ENCODE measurements at places on chromosomes 11 and 22.

- DNase-seq: no peak
These were observed 543.5 kb downstream of the BRD1 start for GRCh38 chr22:49284056-49284784.

DNA sequence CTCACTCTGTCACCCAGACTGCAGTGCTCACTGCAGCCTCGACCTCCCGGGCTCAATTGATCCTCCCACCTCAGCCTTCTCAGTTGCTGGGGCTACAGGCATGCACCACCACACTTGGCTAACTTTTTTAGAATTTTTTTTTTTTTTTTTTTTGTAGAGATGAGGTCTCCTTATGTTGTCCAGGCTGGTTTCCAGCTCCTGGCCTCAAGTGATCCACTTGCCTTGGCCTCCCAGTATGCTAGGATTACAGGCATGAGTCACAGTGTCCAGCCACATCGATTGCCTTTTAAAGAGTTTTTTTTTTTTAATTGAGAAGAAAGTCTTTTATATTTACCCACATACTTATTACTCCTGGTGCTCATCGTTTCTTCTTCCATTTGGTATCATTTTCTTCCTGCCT is 30.0 kb downstream of the PARVG start:
- no peak for DNase-seq

GRCh38 chr11:94708642-94709041 is 59.5 kb upstream of the AMOTL1 start:
- DNase-seq: no peak

GRCh38 chr22:29370537-29370936 is 17.8 kb downstream of the AP1B1 start:
- no peak for DNase-seq

DNA sequence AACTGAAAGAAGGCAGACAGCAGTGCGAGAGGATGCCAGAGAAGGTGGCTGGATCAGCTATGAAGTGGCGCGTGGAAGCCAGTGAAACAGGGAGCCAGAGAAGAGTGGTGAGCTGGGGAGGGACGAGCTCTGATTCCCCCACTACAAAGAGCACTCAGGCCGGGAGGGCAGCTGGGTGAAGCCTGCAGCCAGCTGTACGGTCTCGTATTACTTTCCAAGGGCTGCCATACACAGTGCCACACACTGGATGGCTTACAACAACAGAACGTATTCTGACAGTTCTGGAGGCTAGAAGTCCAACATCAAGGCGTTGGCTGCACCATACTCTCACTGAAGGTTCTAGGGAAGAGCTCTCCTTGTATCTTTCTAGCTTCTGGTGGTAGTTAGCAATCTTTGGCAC is 47.1 kb upstream of the WNT11 start:
- no peak for DNase-seq

DNA sequence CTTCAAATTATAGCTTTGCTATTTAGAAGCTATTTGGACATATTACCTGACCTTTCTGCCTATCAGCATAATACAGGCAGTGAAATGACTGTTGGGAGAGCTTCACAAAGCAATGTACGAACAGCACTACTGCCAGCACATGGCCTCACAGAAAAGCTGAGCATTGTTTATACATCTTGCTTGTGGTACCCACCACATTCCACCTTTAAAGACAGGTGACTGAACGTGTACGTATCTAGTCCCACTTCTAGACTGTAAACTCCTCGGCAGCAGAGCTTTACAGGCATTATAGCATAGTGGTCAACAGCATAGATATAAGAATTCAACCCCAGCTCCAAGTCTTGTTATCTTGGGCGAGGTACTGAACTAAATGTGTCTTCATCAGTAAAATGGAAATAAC is 1.6 kb downstream of the JOSD1 start:
- DNase-seq: no peak

- DNase-seq: no peak
These were observed 74.9 kb upstream of the CAPRIN1 start for GRCh38 chr11:33976495-33977199.

- DNase-seq: no peak
These were observed 122.9 kb upstream of the ARHGAP20 start for GRCh38 chr11:110835106-110835505.

DNA sequence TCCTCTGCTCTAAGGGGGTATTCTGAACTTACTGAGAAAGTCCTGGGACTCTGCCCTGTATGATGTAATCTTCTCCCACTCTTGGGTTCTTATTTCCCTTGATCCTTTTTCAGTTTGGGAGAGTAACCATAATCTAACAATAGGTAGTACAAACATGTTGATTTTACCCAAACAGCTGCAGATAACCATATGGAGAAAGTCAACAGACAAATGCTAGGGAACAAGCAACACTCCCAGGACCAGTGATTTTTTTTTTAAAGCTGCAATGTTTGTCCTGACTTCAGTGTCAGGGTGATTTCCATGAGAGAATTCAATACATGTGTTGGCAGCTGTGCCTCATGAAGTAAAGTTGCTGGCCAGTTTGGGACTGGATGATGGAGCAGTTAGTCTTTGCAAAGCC is 156.5 kb downstream of the FCHSD2 start:
- no peak for DNase-seq

DNA sequence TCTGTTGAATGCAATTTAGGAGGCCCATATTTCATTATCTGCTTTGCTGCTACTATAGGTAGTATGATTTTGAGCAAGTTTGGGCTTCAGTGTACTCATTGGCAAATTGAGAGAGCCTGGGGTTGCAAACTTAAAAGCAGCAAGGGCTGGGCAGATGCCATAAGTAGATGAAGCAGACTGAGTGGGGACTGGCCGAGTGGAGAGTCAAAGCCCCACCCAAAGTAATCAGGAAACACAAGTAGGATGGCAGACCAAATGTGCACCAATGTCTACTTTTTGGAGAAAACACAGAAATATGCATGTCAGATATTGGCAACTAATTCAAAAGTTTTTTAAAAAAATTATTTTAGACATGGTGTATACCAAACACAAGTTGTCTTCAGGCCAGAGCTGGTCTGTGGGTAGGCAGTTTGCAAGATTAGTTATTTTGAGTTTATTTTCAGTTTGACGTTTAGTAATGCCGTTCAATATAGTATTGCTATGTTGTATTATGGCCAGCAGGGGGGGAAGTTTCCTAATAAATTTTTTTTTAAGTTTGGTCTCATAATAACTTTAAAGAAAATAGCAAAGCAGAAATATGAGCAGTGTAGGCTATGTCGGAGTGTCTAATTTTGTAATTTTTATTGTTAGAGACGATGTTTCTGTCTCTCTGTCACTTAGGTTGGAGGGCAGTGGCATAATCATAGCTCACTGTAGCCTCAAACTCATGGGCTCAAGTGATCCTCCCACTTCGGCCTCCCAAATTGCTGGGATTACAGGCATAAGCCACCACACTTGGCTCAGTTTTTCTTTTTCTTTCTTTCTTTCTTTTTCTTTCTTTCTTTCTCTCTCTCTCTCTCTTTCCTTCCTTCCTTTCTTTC is 105.1 kb downstream of the HIPK3 start:
- no peak for DNase-seq

- no peak for DNase-seq
These were observed 73.7 kb downstream of the MN1 start for GRCh38 chr22:27727673-27728451.

DNA sequence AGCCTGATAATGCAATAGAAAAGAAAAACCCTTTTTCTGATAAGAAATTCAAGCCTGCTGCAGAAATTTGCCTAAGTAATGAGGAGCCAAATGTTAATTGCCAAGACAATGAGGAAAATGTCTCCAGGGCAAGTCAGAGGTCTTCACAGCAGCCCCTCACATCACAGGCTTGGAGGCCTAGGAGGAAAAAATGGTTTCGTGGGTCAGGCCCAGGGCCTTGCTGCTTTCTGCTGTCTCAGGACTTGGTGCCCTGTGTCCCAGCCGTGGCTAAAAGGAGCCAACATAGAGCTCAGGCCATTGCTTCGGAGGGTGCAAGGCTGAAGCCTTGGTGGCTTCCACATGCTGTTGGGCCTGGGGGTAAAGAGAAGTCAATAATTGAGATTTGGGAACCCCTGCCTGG is 131.3 kb downstream of the LARGE1 start:
- DNase-seq: no peak

DNA sequence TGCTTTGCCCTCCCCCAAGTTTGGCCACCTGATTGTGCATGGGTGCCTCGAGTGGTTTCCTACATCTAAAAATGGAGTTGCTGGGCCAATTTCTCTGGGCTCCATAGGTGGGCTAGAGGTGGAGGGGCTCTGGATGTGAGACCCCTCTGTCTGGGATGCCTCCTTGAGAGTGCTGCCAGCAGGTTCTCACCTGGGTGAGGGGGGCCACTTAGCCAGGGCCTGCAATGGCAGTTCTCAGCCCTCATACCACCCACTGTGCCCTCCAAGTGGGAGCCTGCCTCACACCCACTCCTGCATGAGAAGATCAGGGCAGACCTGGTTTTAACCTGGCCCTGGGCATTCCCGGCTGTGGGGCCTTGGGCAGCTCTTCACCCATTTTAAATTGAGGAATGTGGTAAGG is 83.9 kb downstream of the CABIN1 start:
- no peak for DNase-seq

GRCh38 chr22:19876941-19877625 is 22.4 kb upstream of the GNB1L start:
- DNase-seq: no peak

- no peak for DNase-seq
These were observed 400.9 kb downstream of the BRD1 start for GRCh38 chr22:49426618-49427266.

DNA sequence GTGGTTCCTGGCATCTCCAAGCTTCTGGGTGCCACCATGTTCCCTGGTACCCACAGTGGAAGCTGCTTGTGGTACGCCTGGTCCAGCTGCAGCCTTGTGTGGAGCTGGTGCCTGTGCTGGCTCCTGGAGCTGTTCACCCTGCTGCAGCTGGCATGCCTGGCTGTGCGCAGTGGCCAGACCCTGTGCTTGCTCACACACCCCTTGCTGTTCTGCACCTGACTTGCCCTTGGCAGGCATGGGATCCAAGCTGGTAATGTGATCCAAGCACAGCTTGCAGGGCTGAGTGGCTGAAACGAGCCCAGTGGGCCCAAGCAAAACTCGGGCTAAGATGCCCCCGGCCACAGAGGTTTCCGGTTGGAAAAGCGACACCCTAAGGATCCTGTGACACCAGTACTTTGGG is 104.7 kb upstream of the CLMP start:
- DNase-seq: no peak

DNA sequence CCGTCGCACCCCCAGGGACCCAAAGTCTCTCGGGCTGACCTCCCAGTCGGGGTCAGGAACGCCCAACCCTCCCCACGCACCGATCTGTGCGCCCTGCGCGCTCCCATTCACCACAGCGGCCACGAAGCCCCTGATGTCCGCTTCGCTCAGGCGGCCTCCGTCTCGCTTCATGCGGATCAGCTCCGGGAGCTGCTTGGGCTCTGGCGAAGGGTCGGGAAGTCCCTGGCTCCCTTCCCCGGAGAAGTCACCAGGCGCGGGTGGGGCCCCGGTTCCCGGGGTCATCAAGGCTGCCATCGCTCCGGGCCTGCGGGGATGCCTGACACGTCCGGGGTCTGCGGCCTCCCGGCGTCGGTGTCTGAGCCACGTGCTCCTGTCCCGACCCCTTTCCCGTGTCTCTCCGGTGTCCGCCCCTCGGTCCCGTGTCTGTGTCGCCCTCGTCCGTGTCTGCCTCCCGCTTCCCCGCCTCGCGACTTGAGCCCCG is 356 bp downstream of the TYMP start:
- no peak for DNase-seq

GRCh38 chr11:108025387-108026080 is 16.8 kb downstream of the CUL5 start:
- DNase-seq: no peak

DNA sequence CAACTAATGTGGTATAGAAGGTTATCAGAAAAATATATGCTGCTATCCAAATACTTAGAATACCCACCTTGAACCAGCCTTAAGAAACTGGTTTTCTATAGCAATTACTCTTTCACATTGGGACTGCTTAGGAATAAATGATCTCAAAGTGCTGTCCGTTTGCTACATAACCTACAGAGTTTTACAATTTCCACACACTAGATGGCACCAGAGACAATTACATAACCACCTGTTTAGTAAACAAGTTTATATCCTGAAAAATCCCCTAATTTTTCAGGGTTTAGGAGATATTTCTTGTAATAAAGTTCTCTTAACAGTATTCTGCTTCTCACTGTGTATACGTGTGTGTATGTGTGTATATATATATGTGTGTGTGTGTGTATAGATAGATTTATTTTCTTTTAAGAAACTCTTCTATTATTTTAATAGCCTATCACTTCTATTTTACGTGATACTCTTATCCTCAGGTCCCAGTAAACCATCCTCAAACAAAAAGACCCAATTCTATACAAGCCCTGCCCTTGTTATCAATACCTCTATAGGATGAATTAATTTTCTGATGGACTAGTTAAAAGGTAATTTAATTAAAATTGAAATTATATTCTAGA is 6.7 kb upstream of the OR5I1 start:
- no peak for DNase-seq

All from activated T-cell treated with anti-CD3 and anti-CD28 coated beads for 4 hours (primary cell).